ENCODE measurements at places on chromosomes 16 and 17.

DNA sequence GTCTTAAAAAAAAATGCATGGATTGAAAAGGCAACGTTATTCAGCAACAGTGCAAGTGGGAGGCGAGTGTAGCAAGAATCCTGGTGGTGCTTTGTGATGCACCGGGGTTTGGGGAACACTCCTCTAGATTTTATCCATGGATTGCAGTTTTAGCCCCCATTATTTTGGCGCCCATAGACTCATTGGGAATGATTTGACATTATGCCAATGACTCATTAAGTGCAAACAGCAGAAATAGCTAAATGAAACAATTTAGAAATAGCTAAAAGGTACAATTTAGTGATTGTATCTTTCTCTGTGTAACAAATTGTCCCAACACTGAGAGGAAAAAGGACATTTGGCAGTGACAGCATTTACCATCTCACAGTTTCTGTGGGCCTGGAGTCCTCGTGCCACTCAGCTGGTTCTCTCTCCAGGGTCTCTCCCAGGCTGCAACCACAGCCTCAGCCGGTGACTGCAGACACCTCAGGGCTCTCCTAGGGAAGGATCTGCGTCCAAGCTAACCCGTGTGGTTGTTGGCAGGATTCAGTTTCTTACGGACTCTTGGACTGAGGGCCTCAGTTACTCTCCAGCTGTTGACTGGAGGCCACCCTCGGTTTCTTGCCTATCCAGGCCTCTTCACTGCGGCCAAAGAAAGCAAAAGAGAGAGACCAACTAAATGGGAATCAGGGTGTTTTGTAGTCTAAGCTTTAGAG, 398.7 kb downstream of the SNX29 start:
- DNase-seq: no peak

DNA sequence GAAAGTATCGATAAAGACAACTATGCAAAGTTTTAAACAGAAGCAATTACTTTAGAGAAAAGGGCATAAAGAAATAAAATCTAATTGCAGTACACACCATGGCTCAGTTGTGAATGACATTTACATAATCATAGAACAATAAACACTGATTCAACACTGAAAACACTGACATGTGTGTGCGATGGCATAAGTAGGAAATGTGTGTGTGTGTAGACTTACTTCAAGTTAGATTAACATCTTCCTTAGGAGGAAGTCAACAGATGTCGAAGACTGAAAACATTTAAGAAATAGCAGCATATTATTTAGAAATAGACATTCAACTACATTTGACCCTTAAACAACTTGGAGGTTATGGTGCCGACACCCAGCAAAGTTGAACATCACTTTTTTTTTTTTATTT, 172.4 kb downstream of the STX8 start:
- DNase-seq: no peak

GRCh38 chr17:50502301-50502990, 5.8 kb upstream of the MYCBPAP start:
- no peak for DNase-seq

- no peak for DNase-seq
These were observed 68.6 kb downstream of the SDK2 start for GRCh38 chr17:73575470-73576221.

DNA sequence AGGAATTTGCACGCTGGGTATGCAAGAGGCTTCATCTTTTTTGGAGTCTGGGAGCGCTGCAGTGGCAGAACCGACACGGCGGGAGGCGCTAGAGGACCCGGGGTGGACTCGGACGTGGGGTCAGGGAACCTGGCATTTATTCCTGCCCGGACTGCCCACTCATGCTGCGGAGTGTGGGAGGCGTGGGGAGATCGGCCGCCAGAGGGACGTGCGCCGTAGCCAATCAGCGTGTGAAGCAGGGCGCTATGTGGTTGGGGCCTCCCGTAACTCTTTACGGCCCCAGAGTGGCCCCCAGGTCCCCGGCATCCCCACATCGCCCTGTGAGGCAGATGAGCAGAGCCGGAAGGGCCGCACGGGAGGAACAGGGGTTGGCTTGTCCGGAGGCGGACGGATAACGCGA, 11.2 kb downstream of the FLYWCH2 start:
- DNase-seq: no peak

GRCh38 chr17:19652595-19652994, 4.0 kb downstream of the ALDH3A2 start:
- DNase-seq: no peak

- no peak for DNase-seq
These were observed 601 bp upstream of the NGFR start for GRCh38 chr17:49494399-49494985.

DNA sequence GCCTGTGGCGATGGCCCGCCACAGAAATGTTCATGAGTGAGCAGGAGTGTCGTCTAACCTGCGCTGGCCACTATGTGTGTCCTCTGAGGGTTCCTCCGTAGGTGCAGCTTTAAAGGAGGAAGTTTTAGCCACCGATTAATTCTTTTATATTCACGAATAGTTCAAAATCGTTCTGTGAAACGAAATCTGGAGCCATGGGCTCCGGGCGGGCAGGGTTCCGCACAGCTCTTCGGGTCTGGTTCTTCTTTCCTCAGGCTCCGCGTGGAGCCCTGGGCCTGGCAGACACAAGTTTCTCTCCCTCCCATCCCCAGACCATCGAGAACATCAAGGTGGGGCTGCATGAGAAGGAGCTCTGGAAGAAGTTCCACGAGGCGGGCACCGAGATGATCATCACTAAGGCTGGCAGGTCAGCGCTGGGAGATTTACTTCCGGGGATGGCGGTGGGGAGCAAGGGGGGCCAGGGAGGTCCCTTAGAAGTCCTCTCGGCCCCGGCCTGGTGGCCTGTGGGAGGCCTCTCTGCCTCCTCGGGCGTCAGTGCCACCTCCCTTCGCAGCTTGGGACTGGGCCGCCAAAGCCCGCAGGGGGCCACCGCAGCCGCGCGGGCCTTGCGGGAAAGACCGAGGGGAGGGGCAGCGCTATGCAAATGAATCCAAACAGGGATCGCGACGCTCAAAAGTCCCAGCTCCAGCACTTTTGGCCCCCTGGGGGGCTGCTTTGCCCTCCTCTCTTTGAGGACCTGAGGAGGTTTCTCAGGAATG, 5.2 kb downstream of the TBX4 start:
- no peak for DNase-seq

DNA sequence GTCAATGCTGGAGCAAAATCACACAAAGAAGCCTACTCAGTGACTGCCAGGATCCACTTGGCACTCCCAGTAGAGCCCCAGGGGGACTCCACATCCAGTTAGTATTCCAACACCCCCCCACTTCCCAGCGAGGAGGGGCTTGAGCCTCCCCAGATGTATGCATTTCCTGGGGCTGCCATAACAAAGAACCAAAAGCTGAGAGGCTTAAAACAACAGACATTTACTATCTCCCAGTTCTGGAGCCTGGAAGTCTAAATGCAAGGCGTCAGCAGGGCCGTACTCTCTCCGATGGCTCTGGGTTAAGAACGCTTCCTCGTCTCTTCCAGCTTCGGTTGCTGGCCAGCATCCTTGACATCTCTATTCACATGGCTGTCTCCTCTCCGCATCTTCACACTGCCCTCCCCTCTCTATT, 23.0 kb upstream of the GNA13 start:
- no peak for DNase-seq

- DNase-seq: no peak
These were observed 4.2 kb upstream of the NDRG4 start for GRCh38 chr16:58495521-58496331.

- DNase-seq: no peak
These were observed 11.1 kb downstream of the TNS4 start for GRCh38 chr17:40490289-40490853.

DNA sequence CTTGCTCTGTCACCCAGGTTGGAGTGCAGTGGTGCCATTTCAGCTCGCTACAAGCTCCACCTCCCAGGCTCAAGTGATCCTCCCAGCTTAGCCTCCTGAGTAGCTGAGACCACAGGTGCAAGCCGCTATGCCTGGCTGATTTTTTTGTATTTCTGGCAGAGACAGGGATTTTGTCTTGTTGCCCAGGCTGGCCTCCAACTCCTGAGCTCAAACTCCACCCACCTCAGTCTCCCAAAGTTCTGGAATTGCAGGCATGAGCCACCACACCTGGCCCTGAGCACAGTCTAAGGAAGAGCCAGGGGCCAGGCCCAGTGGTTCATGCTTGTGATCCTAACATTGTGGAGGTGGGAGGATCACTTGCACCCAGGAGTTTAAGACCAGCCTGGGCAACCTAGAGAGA, 21.8 kb upstream of the BCO1 start:
- DNase-seq: no peak

- no peak for DNase-seq
These were observed 5.7 kb downstream of the IRX5 start for GRCh38 chr16:54936201-54936978.

DNA sequence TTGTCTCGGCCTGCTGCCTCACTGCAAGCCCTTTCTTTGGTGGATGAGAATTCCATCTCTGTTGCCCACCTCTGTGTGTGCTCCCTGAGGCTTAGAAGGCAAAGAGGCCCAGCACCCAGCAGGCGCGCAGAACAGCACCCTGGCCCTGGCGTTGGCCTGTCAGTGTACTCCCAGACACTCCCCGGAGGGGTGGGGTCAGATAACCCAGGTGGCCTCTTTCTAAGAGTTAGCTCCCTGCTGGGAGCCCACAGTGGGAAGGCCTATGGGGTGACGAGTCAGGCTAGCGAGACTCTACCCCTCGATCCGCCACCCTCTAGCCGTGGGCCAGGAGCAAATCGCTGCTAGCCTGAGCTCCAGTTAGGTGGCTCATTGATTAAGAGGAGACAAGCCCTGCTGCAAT, 38.1 kb downstream of the SRL start:
- no peak for DNase-seq

DNA sequence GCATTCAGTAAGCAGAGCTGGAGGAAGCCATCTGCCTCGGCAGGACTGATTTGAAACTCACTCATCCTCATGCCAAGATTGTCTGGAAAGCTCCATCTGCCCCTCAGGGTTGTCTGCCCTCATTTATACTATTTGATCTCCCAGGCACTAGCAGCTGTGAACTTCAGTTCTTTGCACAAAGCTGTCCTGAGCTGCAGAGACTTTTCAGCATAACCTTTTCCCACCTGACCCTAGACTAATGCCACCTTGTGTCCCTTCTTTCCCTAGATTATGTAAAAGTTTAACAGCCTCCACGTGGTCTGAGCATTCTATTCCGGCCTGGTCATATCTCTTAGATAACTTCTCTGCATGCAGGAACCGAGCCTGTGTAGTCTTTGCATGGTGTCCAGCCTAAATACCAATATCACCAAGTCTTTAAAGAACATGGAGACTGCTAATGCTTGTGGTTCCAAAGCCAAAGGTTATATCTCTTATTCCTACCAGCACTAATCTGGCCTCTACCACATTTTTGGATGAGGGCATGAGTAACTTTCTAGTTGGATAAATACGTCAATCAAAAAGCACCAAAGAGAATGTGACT, 29.1 kb downstream of the STAT5A start:
- DNase-seq: no peak

DNA sequence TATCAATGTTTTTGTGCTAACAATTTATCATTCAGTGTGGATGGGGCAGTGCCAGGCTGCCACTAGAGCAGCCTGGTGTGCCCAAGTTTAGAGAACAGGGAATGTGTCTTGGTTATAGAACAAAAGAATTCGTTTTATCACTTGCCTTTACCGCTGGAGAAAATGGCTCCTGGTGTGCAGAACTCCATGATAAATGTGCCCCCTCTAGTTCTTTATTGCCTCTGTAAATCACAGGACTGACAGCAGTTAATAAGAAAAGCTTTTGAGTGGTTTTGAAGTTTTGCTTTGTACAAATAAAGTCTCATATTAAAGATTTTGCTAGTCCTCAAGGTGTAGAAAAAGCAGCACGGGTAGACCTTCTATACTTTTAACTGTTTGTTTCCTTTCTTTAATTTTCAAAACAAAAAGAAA, 28.2 kb upstream of the PSMD7 start:
- DNase-seq: no peak

Data from MM.1S (cell line).